DMS153 (cell line): ENCODE measurements at places on chromosomes 3 and 15.

- no peak for DNase-seq
Observed at GRCh38 chr3:98048586-98048985, 13.5 kb upstream of the GABRR3 start.

DNA sequence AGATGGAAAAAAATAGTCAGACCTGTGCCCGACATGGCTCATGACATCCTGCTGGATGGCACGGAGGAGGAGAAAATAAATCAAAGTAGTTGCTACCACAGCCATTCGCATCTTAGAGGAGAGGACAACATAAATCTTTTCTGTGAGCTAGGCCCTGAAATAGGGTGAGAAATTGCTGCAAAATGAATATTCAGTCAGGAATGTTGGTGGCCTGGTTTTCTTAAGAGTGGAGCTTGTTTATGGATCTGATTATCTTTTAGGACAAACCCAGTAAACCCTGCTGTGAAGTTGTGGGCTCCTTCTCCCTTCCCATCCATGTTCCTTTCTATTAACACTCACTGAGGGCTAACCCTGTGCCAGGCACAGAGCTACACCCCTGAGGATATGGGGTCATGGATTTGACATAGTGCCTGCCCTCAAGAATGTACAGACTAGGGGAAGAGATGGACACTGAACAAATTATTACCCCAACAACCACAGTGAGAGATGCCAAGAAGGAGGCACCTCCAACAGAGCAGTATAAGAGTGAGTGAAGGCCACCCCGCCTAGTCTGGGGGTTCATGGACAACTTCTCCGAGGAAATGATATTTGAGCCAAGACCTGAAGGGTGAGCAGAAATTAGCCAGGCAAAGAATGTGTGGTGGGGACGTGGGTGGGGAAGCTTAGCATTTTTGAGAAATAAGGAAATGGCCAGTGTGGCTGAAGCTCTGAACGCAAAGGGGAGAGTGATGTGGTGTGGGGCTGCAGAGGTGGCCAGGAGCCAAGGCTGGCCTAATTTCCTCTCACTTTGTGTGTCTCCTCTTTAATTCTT, 68.9 kb upstream of the ARL8B start:
- no peak for DNase-seq

GRCh38 chr3:56783644-56784447, 17.9 kb downstream of the ARHGEF3 start:
- DNase-seq = peak; percentile 47

DNA sequence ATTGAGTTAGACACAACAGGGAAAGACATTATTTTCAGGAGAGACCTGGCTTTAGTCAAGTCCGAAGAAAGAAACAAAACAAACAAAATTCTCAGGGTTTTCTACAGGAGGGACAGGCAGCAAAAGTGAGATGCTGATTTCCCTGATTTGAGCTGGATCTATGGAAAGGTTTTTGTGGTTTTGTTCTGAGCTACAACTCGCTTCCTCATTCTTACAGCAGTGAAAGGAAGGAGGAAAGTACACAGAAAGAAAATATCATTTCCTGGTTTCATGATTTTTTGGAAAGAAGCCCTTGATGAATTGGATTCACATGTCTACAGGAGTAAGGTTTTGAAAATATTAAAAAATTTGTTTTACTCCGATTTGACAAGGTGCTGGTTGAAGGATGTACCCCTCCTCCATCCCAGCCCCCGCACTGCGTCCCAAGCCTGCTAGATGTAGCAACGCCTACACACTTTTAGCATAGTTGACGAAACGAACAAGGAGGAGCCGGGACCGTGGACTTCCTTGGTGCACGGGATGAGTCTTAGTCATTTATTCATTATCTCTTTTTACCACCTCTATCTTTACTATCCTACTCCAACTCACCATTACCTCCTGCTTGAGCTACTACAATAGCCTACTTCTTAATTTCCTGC, 10.8 kb downstream of the PRICKLE2 start:
- DNase-seq = no peak

- no peak for DNase-seq
Observed at GRCh38 chr15:51801391-51801835, 28.0 kb upstream of the TMOD3 start.

DNA sequence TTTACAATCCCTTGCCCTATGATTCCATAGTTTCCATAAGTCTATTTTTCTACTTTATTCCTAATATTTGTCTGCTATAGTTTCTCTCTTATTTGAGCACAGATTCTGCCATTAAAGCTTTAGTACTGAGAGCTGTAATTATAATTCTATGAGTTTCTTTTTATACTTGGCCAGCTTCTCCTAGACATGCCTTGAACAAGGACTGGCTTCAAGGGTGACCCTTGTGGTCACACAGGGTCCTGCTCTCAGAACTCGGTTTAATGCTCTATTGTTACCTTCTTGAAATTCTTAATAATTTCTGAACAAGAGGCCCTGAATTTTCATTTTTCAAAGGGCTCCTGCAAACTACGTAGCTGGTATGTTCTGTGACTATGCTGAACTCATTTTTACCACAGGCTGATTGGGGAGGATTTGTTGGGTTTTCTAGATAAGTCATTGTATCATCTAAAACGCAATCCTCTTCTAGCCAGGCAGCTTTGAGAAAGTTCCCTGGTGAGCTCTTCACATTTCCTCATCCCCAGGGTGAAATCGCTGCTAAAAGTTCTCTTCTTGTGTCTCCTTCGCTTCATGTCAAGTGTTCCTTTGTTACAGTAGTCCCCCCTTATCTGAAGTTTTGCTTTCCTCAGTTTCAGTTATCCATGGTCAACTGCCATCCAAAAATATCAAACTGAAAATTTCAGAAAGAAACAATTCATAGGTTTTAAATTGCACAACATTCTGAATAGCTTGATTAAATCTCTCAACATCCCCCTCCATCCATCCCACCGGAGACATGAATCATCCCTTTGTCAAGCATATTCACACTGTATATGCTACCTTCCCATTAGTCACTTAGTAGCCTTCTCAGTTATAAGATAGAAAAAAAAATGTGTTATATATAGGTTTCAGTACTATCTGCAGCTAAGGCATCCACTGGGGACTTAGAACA, 12.6 kb upstream of the PLCL2 start:
- DNase-seq = no peak

- DNase-seq = no peak
Observed at GRCh38 chr3:115930168-115930567, 306.9 kb downstream of the GAP43 start.

DNA sequence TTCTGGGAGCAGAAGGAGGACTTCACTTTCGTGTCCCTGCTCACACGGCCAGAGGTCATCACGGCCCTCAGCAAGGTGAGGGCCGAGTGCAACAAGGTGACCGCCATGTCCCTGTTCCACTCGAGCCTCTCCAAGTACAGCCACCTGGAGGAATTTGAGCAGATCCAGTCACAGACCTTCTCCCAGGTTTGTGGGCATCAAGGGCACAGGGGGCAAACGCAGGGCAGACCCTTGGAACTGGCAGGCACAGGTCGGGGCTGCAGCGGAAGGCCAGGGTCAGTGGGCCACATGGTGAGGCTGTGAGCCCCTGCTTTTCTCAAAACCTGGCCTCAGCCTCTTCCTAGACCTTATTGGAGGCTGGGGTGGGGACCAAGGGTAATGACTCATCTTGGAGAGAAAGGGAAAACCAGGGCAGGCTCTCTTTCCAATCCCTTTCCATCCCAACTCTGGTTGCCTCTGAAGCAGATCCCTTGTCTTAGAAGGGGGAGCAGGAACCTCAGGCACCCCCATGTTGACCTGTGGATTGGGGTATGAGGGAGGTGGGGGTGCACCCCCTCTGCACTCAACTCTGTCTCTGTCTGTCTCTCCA, 29.5 kb downstream of the DNAH1 start:
- no peak for DNase-seq

DNA sequence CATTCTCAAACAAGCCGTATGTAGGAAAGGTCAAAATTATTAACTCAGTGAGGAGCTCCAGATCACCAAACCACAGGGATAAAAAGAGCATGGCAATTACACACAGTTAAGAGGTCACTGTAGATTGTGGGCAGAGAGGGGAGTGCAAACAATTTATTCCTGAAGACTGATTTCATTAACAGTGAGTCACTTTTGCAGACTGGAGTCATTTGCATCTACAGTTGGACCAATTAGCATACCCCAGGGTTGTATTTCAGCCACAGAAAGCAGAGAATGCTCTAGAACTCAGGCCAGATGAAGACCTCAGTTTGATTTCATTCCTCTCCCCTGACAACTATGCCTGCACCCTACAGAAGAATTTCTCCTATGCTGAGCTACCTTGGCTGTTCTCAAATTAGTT, 40.1 kb downstream of the SETMAR start:
- DNase-seq = no peak

- DNase-seq = peak; percentile 40
Observed at GRCh38 chr3:187318819-187319616, 27.5 kb upstream of the MASP1 start.

GRCh38 chr3:45554006-45554666, 40.4 kb upstream of the LIMD1 start:
- no peak for DNase-seq

GRCh38 chr15:60318216-60318867, 79.4 kb downstream of the ANXA2 start:
- peak; percentile 18 for DNase-seq

GRCh38 chr3:133227813-133228212, 172.0 kb upstream of the BFSP2 start:
- no peak for DNase-seq

GRCh38 chr3:69535613-69536012, 149.7 kb upstream of the FRMD4B start:
- DNase-seq = no peak

- DNase-seq = no peak
Observed at GRCh38 chr3:69838696-69839515, 99.6 kb downstream of the MITF start.

- DNase-seq = no peak
Observed at GRCh38 chr15:89126009-89126408, 37.8 kb downstream of the ABHD2 start.

DNA sequence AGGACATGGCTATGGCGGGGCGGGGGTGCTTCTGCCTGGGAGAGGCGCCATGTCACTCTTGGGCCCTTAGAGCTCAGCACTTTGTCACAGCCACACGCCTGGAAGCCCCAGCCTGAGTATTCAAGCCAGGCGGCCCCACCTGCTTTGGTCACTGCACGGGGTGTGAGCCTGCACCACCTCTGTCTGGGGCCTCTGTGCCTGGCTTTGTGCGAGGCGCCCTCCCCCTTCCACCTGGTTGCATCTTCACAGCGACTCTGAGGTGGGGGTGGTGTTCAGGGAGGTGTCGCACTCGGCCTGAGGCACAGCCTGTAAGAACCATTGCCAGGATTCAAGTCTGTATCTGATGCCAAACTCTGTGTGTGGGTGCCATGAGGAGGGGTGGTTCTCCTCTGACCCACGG, 24.1 kb downstream of the ACAD9 start:
- no peak for DNase-seq

DNA sequence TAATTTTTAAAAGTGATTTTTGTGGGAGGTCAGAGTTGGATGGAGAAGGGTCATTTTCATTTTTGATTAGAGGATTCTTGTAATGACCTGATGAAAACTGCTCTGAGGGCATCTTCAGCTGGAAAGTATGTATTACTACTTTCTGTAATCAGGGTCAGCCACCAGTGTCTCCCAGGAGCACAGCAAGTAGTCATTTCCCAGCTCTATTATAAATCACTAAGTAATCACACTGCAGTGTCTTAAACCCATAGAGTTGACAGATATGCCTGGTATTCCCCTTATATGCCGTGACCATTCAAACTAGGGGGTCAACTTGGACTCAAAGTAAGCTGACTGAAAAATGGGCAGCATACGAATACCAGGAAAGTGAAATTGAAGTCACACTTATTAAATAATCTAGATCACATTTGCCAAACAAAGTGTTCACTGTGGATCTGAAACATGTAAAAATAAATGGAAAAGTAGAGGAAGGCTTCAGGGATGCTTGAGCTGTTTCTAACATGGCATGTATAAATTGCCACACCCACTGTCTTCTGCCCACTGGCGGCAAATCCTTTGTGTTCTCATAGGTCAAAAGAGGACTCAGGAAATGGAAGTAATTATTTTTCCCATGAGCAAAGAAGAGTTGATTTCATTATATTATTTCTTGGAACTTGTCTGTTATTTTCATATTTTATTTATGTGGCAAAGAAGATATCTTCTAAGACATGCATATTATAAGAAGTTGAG, 105.7 kb downstream of the MBNL1 start:
- no peak for DNase-seq

DNA sequence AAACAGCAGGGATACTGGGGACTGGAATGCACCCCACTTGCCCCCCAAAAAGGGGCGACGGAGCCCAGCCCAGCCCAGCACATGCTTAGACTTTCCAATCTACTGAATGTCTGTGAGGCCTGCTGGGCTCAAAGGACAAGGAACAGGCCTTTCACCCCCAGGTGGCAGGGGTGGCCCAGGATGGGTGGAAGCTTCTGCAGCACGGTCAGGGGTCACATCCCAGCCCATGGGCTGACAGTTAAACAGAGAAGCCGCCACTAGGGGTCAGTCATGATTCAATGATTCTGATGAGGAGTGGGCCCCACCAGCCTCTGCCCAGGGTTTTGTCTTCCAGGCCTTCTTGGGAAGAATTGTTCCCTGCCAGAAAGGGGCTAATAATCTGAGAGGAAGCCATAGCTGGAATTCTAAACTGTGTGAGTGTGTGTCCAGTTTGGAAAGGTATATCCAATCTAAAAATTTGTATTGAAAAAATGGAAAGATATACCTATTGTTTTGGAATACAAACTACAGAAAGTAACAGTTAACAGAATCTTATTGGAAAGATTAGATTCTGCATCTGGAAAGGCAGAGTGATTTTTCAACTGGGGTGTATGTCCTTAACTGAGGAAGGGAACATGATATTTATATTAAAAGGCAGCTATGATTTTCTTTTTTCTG, 2.2 kb downstream of the CHRNB4 start:
- no peak for DNase-seq

GRCh38 chr3:53890726-53891475, 758 bp downstream of the SELENOK start:
- DNase-seq = no peak

DNA sequence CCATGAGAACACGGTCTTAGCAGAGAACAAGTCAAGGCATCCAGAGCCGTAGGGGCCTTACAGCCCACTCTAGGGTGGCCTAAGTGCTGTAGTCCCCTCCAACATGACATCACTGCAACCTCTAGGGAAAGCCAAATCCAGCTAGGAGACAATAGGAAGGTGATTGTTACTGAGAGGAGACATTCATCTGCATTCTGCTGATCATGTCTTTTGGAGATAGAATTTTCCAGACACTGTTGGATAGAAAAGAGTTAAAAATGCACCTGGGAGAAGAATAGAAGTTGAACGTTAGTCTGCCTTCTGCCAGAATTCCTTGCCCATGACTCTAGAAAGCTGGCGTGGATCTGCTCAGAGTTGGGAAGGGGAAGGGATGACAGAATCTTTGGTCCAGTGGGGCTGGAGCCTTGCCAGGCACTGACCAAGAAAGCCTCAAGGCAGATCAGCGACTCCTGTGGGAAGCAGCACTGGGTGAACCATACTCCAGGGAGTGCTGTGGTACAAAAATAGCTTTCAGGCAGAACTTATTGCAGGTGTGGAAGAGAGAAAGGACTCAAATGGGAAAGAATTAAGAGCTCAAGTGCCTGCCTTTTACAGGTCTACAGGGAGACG, 44.8 kb upstream of the RAF1 start:
- no peak for DNase-seq

GRCh38 chr15:99303907-99304306, 52.6 kb downstream of the LRRC28 start:
- peak; percentile 12 for DNase-seq
